ENCODE measurements at places on chromosomes 13 and 19.

GRCh38 chr13:74883834-74884233, 598.1 kb downstream of the TBC1D4 start:
- no peak for DNase-seq

DNA sequence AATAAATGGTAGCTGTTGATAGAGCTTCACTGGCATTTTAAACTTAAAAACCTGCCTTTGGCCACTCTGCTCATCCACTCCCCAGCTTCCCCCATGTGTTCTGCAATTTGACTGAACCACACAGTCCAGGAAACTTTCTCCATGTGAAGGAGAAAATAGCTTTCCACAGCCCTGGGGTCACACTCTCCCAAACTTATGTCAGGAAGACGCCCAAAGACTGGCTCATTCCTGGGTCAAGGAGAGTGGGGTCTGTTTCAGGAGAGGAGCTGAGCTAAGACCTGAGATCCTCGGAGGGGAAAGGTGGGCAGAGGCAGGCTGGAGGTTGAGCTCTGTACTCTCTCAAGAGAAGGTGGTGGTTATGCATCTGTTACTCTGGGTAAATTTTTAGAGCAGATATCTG, 48.7 kb upstream of the GPI start:
- no peak for DNase-seq

DNA sequence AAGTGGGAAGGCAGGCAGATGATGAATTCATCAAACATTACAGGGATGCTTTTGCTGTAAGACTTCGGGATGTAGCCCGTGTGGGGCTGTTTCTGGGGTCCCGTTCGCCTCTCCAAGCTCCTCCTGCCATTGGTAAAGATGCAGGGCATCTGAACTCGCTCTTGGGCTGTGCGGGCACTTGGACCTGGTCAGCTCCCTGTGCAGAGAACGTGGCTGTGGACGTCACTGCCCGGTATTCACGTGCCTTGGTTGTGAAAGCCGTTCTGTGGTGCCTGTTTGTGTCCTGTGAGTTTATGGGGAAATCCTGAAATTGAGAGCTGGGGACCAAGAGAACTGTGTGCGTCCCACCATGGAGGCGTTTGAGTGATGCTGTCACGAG, 5.4 kb downstream of the TFDP1 start:
- no peak for DNase-seq

DNA sequence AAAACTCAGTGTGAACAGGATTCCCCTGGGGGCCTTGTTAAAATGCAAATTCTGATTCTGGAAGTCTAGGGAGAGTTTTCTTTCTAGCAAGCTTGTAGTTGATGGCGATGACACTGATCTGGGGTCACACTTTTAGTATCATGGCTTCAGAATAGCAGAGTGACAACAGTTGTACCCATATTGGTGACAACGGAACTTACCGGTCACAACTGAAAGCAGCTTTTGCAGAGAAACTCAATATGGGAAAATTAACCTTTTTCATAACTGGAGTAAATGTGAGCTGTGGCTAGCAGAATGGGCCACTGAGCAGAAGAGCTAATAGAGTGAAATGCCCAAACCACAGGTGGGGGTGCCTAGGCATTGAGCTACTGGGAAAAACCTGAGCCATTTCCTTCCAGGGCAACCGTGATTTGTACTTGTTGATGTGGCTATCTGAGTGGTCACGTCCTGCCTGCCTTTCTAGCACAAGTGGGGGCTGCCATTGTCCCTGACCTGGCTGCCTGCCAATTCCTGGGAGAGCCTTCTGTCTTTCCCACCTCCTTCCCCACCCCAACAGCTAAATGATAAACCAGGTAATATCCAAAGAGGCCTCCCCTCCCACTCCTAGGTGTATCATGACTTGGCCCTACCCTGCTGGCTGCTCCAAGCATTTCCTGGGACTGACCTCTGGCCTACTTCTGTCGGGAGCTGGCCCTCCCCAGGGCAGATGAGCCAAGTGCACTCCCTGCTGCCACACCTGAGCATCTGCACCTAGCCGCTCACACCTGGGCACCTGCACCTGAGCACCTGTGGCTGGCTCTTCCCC, 1.7 kb upstream of the SLC10A2 start:
- no peak for DNase-seq

GRCh38 chr19:40444825-40445312, 734 bp upstream of the SERTAD3 start:
- DNase-seq = no peak

DNA sequence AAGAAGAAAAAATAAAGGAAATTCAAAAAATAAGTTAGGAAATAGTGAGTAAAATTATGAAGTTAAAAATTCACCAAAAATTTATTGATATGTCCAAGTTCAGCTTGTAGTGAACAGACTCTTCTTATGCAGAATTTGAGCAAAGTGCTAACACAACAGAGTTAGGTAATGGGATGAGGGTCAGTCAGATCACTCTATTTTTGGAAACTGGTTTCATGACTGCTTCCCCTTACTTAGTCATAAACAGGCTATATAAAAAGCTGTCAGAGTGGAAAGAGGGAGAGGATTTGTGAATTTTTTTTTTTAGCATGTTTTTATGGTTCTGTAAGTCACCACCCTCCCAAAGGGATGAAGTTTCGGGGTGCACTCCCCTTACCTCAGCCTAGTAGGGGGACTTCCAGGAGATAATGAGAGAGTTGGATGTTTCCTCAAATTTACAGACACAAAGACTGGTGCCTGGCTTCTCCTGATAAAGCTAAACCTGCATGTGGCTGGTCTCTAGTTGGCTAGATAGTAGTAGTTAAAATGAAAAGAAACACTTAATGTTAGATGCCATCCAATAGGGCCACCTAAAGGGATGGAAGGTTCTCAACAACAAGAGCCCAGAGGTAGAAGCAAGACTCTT, 4.5 kb downstream of the CPB2 start:
- no peak for DNase-seq

DNA sequence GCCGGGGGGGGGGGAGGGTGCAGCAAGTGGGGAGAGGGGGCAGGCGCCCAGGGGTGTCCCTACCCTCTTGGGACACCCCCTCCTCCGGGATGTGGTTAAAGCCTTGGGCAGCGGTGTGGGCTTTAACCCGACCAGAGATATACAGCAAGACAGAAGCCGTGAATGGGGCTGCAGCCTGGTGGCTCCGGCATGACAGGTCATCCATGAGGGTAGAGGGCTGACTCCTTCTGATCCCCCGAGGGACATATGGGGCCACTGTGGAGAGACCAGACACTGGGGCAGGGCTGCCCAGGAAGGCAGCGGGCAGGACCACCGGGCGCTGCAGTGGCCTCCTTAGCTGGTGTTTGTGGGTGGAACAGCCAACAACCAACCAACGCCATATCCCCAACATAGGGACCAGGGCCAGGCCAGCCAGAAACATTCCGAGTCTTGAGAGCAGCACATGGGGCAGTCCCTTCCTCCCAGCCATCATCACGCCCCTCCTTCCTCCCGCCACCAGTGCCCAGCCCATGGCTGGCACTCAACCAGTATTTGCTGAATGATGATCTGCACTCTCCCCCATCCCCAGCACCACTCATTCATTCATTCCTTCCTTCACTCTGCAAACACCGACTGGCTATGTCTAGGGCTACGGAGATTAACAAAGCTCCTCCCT, 18.2 kb downstream of the ELAVL1 start:
- DNase-seq = no peak

DNA sequence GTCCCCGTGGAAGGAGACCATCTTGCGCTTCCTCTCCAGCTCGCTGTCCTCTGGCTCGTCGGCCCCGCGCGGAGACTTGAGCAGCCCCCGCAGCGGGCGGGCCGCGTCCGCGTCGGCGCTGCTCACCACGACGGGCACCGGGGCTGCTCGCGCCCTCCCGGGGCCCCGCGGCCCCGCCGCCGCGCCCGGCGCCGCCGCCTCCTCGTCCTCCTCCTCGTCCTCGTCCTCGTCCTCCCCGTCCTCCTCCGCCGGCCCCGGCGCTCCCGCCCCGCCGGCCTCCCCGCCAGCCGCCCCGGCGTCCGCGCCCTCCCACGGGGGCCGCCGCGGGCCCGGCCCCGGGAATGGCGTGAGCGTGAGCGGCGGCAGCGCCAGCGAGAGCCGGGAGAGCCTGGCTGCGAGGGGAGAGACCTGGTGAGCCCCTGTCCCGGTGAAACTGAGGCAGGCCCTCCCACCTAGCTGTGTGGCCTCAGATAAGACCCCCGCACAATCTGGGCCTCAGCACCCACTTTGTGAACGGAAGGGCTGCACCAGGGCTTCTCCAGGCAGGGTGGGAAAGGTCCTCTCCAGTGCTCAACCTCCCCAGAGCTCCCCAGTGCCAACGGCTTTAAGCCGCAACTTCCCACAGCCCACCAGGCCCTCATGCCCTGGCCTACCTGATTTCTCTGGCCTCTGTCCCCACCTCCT, 17.8 kb downstream of the LMTK3 start:
- DNase-seq = no peak

- DNase-seq = no peak
Observed at GRCh38 chr19:32176591-32176990, 168.8 kb upstream of the ZNF507 start.

- no peak for DNase-seq
Observed at GRCh38 chr13:66927562-66927961, 302.6 kb downstream of the PCDH9 start.

GRCh38 chr19:435056-435706, 25.7 kb downstream of the SHC2 start:
- no peak for DNase-seq

GRCh38 chr13:19960653-19960976, 2.1 kb downstream of the ZMYM2 start:
- DNase-seq = no peak

- no peak for DNase-seq
Observed at GRCh38 chr19:54302257-54302656, 10.7 kb downstream of the LILRA5 start.

GRCh38 chr13:99469041-99469440, 32.2 kb upstream of the TM9SF2 start:
- DNase-seq = no peak

- no peak for DNase-seq
Observed at GRCh38 chr13:34748596-34748995, 193.5 kb upstream of the NBEA start.

DNA sequence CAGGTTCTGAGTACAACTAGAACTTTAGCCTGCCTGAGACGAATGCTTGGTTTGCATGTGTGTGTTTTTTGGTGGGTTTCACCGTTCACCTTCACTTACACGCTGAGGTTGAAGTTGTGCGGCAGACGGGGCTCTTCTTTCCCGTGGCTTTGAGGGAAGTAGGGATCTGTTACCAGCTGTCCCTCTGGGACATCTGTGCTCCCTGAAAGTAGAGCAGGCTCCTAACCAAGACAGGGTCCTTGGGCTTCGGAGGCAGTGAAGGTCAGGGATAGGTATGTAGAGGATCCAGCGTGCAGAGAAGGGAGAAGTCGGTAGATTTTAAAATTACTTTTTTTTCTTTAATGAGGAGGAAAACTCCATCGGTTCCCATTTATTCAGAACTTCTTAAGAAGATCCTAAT, 48.7 kb downstream of the ZNF536 start:
- no peak for DNase-seq

DNA sequence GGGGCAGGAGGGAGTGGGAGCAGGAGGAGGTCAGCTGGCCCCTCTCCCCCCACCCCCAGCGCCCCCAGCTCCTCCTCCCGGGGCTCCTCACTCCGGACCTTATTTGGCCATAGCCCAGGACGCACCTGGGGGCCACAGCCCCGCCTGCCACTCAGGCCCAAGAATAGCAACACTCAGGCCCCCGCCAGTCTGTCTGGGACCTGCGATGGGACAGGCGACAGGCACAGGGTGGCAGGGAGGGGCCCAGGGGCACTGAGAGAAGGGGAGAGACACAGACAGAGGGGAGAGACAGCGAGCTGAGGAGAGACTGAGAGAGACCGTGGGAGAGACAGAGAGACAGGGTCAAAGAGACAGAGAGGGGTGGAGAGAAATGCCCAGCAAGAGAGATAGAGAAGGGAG, 10.2 kb downstream of the JOSD2 start:
- DNase-seq = no peak

DNA sequence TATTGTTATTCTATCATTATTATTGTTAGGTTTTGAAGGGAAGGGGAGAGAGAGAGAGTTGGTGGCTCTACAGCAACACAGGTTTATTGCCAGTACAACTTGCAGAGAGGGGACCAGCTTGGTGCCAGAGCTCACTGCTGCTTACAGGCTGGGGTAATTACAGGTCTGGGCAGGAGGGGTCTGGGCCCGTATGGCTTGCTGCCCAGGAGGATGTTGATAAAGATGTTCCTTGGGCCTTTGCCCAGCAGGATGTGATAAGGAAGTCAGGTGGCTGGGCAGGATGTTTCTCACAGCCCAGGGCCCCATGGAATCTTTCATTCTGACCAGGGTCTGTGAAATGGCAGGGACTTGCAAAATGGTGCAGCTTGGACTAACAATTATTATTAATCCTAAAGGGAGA, 64.2 kb upstream of the ZNF599 start:
- no peak for DNase-seq

DNA sequence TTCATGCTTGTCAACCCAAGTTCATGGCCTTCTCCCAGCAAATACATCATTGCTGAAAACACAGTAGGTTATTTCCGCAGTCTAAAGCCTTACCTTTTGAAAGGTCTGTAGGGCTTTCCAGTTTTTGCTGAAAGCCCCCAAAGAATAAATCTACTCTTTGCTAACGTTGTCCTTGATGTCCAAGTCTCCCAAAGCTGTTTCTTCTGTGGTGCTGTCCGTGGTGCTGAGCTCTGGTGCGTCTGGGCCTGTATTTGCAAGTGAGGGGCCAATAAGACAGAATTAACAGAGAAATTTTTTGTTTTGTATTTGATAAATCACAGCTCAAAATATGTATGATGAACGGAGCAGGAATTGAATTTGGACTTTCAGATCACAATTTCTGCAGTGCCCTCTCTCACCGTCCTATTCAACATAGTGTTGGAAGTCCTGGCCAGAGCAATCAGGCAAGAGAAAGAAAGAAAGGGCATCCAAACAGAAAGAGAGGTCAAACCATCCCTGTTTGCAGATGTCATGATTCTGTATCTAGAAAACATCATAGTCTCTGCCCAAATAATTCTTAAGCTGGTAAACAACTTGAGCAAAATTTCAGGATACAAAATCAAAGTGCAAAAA, 9.8 kb upstream of the LGALS16 start:
- DNase-seq = no peak

DNA sequence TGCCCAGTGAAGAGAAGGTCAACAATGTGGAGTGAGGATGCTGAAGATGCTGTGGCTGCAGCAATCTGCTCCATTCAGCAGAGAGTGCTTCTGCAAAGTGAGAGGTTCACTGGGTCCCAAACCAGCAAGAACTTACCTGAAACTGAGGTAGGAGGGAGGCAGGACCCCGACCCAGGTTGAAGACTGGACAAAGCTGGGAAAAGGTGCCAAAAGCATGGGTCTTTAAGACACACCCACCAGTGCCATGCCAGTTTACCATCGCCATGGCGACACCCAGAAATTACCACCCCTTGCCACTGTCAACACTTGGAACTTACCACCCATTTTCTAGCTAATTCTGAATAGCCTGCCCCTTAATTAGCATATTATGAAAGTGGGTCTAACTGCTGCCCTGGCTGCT, 70.7 kb downstream of the RGCC start:
- DNase-seq = no peak

DNA sequence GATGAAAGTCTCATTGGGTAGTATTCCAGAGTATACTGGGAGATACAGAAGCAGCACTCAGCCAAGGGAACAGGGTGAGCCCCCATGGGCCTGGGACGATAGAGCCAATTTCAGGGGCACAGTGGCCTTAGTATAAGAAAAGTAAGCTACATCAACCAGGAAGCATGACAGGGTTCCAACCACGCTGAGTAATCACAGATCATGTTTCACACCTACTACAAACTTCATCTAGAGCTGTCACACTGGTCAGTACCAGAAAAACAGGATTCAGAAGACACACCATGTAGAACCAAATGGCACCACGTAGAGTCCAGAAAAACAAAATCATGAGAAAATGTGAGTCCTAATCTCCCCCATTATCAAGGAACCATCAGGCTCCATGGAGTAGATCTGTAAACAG, 1292.4 kb upstream of the MIR17HG start:
- no peak for DNase-seq

- no peak for DNase-seq
Observed at GRCh38 chr19:8120636-8121480, 28.5 kb downstream of the FBN3 start.

Measured in AG09319 (cell line).